ENCODE measurements at places on chromosomes 3 and 15.

GRCh38 chr3:42501321-42501680 lies 1.1 kb upstream of the VIPR1 start:
- DNase-seq: no peak

- no peak for DNase-seq
Observed at GRCh38 chr15:64355348-64355943, 527 bp downstream of the CSNK1G1 start.

DNA sequence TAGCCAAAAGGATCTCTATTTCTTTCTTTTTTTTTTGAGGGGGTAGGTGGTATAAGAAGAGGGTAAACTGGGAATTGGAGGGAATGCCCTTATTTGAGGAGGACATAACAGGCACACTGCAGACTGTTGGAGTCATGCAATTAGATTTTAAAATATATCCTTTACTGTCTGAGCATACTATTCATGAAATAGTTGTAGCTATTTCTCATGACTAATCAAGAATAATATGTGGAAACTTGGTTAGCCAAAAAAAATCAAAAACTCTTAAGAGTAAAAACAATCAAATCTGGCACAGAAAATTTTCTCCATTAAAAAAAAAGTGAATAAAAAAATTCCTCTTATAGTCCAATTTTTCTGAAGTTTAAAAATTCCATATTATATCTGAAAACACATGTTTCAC lies 174.9 kb downstream of the SCAPER start:
- no peak for DNase-seq

GRCh38 chr15:56891852-56892440 lies 26.5 kb upstream of the TCF12 start:
- DNase-seq: no peak
